ENCODE measurements at places on chromosomes 1 and 21.

DNA sequence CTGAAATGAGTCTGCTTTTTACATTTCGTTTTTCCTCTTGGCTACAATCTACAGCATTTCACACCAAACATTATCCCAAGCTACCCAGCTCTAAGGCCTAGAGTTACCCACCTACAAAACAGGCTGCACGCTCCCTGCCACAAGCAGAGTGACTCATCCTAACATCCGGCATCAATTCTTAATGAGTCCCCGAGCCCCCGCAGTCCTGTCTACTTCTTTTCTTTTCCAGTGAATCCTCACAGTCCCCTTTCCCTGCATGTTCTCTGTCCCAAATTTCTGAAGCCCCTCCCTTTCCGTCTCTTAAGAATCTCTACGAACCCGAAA, 650 bp downstream of the PCNX2 start:
- DNase-seq = no peak

DNA sequence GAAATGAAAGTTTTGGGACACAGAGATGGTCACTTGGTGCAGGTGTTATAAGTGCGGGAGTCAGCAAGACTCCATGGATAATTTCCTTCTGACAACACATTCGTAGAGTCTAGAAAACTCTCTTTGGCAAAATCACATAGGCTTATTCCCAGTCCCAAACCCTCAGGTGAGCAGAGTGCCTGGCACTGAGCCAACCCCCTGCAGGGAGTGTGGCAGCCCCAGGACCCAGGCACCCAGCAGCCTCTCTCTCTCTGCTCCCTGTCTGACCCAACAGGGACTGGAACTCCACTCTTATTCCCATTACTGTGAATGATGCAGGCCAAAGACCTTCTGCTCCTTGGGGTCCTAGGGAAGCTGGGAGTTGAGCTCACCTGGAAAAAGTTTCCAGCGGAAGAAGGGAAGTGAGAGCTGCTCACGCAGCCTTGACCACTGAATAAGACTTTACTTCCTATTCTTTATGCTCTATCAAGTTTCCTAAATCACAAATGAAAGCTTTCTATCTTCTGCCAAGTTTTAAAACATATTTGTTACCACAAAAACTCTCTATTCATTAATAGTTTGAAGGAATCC, 132.6 kb upstream of the ETV3 start:
- no peak for DNase-seq

DNA sequence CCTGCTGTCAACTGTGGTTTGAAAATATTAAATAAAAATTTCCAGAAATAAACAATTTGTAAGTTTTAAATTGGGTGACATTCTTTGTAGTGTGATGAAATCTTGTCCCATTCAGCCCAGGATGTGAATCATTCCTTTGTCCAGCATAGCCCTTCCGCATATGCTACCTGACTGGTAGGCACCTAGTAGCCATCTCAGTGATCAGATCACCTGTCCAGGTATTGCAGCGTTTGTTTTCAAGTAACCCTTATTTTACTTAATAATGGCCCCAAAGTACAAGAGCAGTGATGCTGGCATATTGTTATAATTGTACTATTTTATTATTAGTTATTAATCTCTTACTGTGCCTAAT, 351.6 kb upstream of the B3GALT2 start:
- DNase-seq = no peak

GRCh38 chr1:185376288-185376687, 59.2 kb upstream of the IVNS1ABP start:
- DNase-seq = no peak

- no peak for DNase-seq
Measured at GRCh38 chr1:150876119-150876454, 312 bp downstream of the ARNT start.

DNA sequence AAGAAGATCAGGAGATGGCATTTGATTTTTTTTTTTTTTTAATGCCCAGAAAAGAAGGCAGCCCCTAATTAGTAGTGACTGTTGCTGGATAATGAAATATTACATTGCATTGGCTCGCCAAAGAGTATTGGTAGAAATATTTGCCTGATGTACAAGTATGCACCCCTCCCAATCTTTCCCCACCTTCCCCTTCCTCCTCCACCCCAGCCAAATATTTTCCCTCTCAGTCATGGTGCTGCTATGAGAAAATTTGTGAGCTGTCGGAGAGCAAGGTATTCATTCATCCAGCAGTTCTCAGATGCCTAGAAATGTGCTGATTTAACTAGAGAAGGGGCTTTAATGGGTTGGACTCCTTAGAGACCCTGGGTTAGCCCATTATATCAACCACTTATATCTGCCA, 50.5 kb upstream of the IKBKE start:
- DNase-seq = no peak

GRCh38 chr1:64857347-64857746, 109.0 kb downstream of the JAK1 start:
- DNase-seq = no peak

GRCh38 chr21:40671716-40672115, 175.2 kb downstream of the DSCAM start:
- DNase-seq = no peak

DNA sequence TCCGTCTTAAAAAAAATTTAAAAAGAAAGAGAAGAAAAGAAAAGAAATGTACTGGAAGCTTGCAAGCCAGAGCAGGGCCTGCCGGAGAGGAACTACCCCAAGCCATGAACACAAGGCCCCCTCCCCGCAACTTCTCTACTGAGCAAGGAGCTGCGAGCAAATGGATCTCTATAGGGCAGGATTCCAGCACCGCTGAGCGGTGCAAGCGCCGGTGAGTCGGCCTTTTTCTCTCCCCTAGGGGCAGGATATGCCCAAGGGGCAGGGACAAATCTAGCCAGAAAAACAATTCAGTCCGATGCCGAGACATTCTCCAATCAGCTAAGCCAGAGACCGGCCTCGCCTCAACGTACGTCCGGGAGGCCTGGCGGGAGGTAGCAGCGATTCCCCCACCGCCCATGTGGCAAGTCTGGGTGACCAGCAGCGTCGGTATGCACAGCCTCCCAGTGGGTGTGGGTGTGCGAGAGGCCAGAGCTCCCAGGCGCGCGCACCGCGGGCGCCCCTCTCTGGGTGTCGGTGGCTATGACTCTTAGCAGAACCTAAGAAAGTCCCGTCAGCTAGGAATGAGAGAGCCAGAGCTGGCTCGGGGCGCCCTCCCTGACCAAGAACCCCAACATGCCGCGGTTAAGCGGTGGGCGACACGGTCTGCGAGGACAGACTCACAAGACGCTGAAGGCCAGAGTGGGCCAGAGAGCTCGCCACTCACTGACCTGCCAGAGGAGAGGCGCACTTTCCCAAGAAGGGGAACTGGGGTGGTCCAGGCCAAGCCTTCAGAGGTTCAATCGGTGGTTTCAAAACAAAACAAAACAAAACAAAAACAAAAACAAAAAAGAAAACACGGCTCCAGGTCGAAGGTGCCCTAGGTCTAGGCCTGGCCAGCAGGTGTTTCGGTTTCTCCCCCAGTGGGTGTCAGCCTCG, 1.9 kb downstream of the CSMD2 start:
- DNase-seq = no peak

DNA sequence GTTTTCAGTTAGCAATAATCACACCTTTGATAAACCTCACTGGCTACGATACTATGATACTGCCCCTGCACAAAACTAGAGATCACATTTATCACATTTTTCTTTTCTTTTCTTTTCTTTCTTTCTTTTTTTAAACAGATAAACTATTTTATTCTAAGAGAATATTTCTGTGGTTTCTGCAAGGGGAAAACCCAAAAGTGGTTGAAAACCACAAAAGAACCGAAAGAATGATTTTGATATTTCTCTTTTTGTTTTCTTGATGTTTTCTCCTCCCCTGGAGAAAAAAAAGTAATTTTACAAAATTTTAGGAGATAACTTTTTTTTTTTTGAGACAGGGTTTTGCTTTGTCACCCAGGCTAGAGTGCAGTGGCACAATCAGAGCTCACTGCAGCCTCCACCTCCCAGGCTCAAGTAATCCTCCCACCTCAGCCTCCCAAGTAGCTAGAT, 18.4 kb upstream of the FRRS1 start:
- DNase-seq = peak; percentile 37

- no peak for DNase-seq
Measured at GRCh38 chr1:119676571-119677206, 28.6 kb upstream of the ZNF697 start.

DNA sequence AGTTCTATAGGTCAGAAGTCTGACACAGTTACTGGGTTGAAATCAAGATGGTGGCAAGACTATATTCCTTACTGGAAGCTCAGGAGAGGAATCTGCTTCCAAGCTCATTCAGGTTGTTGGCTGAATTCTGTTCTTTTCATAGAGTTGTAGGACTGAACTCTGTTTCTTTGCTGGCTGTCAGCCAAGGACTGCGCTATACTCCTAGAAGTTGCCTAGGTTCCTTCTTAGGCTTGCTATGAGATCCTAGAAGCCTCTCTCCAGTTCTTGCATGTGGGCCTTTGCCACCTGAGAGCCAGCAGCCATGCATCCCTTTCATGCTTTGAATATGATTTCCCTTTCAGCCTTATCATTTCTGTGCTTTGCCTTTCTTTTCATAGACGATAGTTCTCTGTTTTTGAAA, 176.4 kb downstream of the RPS6KC1 start:
- no peak for DNase-seq

DNA sequence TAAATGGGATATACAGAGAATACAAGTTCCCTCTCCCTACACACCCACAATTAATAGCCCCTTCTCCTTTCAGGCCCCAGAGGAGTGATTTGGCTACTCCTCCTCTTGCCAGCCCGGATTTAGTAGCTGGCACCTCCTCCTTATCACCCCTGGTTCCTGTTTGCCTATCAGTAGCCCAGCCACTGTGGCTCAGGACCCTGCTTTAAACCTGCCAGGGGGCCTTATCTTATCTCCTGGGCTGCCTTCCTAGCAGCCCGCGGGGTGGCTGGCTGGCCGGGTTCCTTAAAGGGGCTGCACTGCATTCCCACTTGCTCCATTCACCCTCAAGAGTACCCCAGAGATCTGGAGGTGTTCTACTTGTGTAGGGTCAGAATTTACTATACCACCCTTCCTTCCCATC, 70.4 kb downstream of the PLEKHA6 start:
- DNase-seq = no peak

- no peak for DNase-seq
Measured at GRCh38 chr1:109832945-109833344, 69.2 kb upstream of the EPS8L3 start.

- DNase-seq = no peak
Measured at GRCh38 chr1:170126696-170127095, 19.1 kb upstream of the NTMT2 start.

DNA sequence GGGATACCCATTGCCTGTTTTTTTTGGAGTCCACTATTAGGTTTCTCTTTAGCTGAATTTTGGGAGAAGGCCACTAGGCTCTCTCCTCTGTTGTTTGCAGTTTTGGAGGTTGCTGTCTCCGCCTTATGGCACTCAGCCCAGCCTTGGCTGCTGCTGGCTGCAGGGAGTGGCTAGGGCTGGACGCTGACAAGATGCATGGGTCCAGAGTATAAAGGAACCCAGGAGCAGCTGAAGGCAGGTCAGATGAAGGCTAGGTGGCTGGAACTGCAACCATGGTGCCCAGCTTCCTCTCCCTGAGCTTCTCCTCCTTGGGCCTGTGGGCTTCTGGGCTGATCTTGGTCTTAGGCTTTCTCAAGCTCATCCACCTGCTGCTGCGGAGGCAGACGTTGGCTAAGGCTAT, at the start of gene CYP4B1:
Gene CYP4B1 (plus strand): TSS at position 237 of the 400 bp plus-strand sequence. CDS start 36 bp downstream, at position 273.
- DNase-seq = no peak

- DNase-seq = no peak
Measured at GRCh38 chr1:162276493-162276892, 100.2 kb downstream of the SPATA46 start.

DNA sequence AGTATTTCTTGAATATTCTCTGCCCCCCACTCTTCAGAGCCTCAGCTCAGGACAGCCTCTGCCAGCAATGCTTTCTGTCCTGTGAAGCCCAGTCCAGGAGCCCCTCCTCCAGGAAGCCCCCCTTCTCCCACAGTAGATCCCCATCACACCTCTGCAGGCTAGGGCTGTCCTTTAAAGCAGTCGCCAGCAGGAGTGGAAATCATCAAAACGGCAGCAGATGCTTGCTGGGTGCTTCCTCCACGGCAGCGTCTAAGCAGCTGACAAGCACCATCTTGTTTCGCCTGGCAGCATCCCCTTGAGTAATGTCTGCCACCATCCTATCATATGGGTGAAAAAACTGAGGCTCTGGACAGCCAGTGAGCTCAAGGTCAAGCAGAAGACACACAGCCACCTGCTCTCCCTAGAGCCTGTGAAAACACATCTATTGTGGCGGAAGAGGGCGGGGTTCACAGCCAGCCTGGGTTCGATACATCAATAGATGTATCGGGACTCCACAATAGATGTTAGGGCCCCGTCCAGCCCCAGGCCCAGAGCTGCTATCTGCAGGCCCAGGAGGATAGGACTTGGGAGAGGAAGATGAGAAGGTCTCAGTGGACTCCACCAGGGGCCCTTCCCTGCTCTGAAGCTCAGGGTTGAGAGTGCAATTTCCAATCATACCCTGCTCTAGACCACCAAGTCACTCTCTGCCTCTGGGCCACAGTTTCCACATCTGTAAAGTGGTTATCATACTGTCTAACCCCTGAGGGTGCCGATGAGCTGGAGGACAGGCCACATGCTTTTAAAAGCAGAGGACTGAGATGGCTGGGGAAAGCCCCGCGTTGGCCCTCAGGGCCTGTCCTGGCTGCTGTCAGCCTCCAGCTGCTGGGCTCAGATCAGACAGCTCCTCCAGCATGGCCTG, 17.5 kb downstream of the RUNX3 start:
- no peak for DNase-seq

- DNase-seq = no peak
Measured at GRCh38 chr1:69836971-69837636, 269.4 kb downstream of the LRRC7 start.

- no peak for DNase-seq
Measured at GRCh38 chr21:38813547-38813946, 7.8 kb downstream of the ETS2 start.
